ENCODE measurements at places on chromosomes 12 and 14. TPM values are rescaled to one million over a fixed set of nuclear protein-coding genes. Genes with fewer than 3 reads are reported as not detected.

- H3K27me3 ChIP-seq, result no peaks in the 10 kb centered on the region
- H3K36me3 ChIP-seq, result no peaks in the 10 kb centered on the region
- no peak overlapping the region for H3K4me3 ChIP-seq
- no peak for DNase-seq
Observed at GRCh38 chr12:102745971-102746600, 171.0 kb downstream of the PAH start.

- no peaks in the 10 kb centered on the region for H3K27me3 ChIP-seq
- no peak for DNase-seq
- no peaks in the 10 kb centered on the region for H3K36me3 ChIP-seq
- H3K27ac ChIP-seq, result no peak overlapping the region
- peaks cover 4% of the 10 kb centered on the region for H3K4me1 ChIP-seq
Observed at GRCh38 chr12:754473-754820, 2.1 kb downstream of the WNK1 start.

DNA sequence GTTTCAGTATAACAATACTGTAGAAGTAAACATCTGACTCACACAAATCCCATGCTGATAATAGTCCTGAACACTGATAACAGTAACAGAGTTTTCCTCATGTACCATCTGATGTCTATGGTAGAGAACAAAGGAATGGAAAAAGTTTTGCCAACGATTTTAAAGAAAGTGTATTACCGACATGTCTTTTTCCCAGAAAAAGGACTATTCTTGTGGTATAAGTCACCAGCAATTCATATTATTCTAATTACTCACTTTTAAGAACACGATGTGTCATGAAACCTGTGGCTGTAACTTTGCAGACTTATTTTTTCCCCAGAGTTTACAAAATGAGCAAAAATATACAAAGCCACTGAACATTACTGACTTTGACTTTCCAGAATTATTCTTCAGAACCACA lies 40.1 kb upstream of the DCN start:
- DNase-seq, result no peak
- H3K4me1 ChIP-seq, result no peaks in the 10 kb centered on the region
- no peaks in the 10 kb centered on the region for H3K27me3 ChIP-seq
- no peak overlapping the region for H3K4me3 ChIP-seq
- no peaks in the 10 kb centered on the region for H3K36me3 ChIP-seq

DNA sequence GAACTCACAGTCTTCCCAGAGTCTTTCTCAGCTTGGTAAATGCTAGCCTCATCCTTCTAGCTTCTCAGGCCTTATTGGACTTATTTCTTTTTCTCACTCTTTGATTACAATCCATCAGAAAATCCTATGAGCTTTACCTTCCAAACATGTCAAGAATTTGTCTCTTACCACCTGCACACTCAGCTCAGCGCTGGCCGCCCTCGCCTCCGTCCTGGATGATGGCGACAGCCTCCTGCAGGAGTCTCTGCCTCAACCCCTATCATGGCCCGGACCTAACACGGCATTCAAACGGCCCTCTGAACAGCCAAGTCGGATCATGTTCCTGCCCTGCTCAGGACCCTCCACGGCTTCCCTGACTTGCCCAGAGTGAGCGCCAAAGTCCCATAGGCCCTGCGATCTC lies 333.1 kb upstream of the FKBP4 start:
- no peak overlapping the region for H3K4me3 ChIP-seq
- no peak overlapping the region for H3K27ac ChIP-seq
- DNase-seq, result no peak
- no peaks in the 10 kb centered on the region for H3K36me3 ChIP-seq
- no peaks in the 10 kb centered on the region for H3K27me3 ChIP-seq

GRCh38 chr12:130299574-130299973 lies 38.1 kb upstream of the PIWIL1 start:
- no peak for DNase-seq
- no peaks in the 10 kb centered on the region for H3K27me3 ChIP-seq
- no peak overlapping the region for H3K27ac ChIP-seq
- H3K4me1 ChIP-seq, result no peaks in the 10 kb centered on the region
- no peaks in the 10 kb centered on the region for H3K36me3 ChIP-seq
- H3K4me3 ChIP-seq, result no peak overlapping the region

GRCh38 chr12:108125073-108125472 lies 4.0 kb upstream of the WSCD2 start:
- peaks cover 3% of the 10 kb centered on the region for H3K27me3 ChIP-seq
- H3K4me1 ChIP-seq, result no peaks in the 10 kb centered on the region
- no peaks in the 10 kb centered on the region for H3K36me3 ChIP-seq
- no peak overlapping the region for H3K4me3 ChIP-seq
- H3K27ac ChIP-seq, result no peak overlapping the region

DNA sequence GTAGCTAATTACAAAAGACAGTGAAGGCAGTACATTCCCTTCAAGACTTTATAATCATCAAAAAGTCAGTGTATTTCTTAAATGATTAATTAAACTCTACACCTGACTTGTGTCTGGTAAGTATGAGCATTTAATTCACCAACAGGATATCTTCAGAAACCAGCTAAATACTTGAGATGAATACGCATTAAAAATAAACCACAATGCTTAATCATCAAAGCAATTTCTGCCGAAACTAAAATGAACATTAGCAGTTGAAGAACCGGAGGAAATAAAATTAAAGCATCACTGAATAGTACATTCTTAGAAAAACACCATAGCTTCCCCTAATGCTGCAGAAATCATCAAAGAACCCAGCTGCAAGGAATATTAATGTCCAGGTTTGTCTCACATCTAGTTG lies 32.7 kb downstream of the SLC25A21 start:
- DNase-seq, result no peak
- H3K36me3 ChIP-seq, result no peaks in the 10 kb centered on the region
- H3K27ac ChIP-seq, result no peak overlapping the region

- no peak overlapping the region for H3K27ac ChIP-seq
- peaks cover 7% of the 10 kb centered on the region for H3K4me1 ChIP-seq
- DNase-seq, result no peak
- H3K36me3 ChIP-seq, result no peaks in the 10 kb centered on the region
Observed at GRCh38 chr14:61573321-61573720, 122.0 kb upstream of the HIF1A start.

GRCh38 chr12:19528750-19529149 lies 89.5 kb downstream of the AEBP2 start:
- H3K27ac ChIP-seq, result no peak overlapping the region
- H3K4me3 ChIP-seq, result no peak overlapping the region
- DNase-seq, result no peak
- no peaks in the 10 kb centered on the region for H3K27me3 ChIP-seq
- H3K36me3 ChIP-seq, result no peaks in the 10 kb centered on the region
- no peaks in the 10 kb centered on the region for H3K4me1 ChIP-seq

DNA sequence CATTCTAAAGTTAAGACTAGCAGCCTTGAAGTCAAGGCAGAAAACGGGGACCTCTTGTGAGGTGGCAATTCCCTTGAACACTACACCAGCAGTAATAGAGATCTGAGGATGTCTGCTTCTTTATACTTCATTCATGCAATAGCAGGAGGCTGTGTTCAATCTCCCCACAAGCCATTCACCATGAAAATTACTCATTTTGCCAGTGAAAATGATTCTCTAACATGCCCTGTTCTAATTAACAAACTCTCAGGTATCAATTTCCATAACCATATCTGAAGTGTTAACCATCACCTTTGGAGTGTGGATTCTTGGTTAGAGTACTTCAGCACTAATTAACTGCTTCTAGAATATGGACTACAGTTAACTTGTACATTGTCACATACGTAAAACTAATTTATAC lies 3.4 kb upstream of the GLIPR1 start:
- DNase-seq, result no peak
- H3K4me1 ChIP-seq, result peaks cover 3% of the 10 kb centered on the region
- H3K4me3 ChIP-seq, result no peak overlapping the region
- H3K27me3 ChIP-seq, result no peaks in the 10 kb centered on the region
- H3K27ac ChIP-seq, result no peak overlapping the region

GRCh38 chr14:63800651-63801375 lies 52.0 kb upstream of the SYNE2 start:
- no peak for DNase-seq
- no peaks in the 10 kb centered on the region for H3K27me3 ChIP-seq
- H3K36me3 ChIP-seq, result no peaks in the 10 kb centered on the region
- H3K4me3 ChIP-seq, result no peak overlapping the region

DNA sequence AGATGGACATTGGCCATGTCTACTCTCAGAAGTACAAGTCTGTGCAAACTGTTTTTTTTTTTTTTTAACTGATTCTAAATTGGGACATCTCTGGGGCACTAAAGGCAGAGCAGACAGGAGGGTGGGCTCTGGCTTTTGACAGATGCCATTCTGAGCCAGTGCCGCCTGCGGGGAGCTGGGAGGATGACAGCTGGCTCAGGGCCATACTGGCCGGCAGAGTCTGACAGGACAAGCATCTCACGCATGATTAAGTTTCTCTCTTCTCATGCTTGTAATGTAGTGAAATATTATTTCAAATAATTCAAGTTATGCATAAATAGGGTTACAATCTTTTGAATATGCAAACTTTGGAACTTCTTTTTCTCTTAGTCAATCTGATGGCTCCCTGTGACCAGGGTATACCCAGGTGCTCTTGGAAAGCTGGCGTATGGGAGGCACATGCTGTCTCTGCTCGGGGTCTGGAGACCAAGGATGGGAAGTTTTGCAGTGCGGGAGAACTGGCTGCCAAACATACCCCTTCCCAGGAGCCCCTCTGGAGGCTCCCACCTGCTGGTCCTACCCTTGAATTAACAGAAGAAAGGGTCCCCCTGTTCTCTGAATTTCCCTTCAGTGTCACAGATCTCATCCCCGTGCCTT lies 7.6 kb downstream of the CDCA4 start:
- peaks cover 26% of the 10 kb centered on the region for H3K36me3 ChIP-seq
- peaks cover 4% of the 10 kb centered on the region for H3K4me1 ChIP-seq
- DNase-seq, result no peak
- no peak overlapping the region for H3K4me3 ChIP-seq

- DNase-seq, result peak; percentile 99
- H3K27me3 ChIP-seq, result no peaks in the 10 kb centered on the region
- H3K4me1 ChIP-seq, result peaks cover 4% of the 10 kb centered on the region
- peaks cover 55% of the 10 kb centered on the region for H3K36me3 ChIP-seq
- H3K4me3 ChIP-seq, result no peak overlapping the region
Observed at GRCh38 chr12:117155278-117156060, 34.8 kb downstream of the FBXO21 start.

GRCh38 chr12:62297321-62297720 lies 37.1 kb downstream of the USP15 start:
- DNase-seq, result no peak
- H3K4me1 ChIP-seq, result no peaks in the 10 kb centered on the region
- H3K4me3 ChIP-seq, result no peak overlapping the region
- no peak overlapping the region for H3K27ac ChIP-seq
- H3K36me3 ChIP-seq, result no peaks in the 10 kb centered on the region
- no peaks in the 10 kb centered on the region for H3K27me3 ChIP-seq

GRCh38 chr12:118183155-118183554 lies 47.2 kb downstream of the PEBP1 start:
- no peak overlapping the region for H3K4me3 ChIP-seq
- no peak overlapping the region for H3K27ac ChIP-seq
- H3K4me1 ChIP-seq, result no peaks in the 10 kb centered on the region
- DNase-seq, result no peak
- no peaks in the 10 kb centered on the region for H3K36me3 ChIP-seq

DNA sequence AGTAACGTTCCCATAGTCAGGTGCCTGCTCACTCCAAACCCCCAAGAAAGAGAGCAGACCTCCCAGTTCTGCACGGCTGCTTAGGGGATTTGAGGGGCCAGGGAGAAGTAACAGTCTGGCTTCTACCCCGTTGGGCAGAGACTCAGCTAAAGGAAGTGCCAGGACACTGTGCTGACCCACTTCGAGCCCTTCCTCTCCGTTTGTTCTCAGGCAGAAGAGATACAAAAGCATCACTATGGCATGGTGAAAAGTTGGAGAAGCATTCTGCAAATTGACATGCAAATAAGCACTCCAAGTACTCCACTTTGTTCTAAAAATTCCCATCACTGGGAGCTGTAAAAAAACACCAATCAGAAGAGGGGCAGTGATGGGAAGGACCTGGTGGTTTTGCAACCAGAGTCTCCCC lies 239.1 kb downstream of the EGLN3 start:
- DNase-seq, result no peak
- no peaks in the 10 kb centered on the region for H3K36me3 ChIP-seq
- H3K4me1 ChIP-seq, result peaks cover 7% of the 10 kb centered on the region
- no peak overlapping the region for H3K4me3 ChIP-seq
- H3K27me3 ChIP-seq, result no peaks in the 10 kb centered on the region
- H3K27ac ChIP-seq, result no peak overlapping the region

DNA sequence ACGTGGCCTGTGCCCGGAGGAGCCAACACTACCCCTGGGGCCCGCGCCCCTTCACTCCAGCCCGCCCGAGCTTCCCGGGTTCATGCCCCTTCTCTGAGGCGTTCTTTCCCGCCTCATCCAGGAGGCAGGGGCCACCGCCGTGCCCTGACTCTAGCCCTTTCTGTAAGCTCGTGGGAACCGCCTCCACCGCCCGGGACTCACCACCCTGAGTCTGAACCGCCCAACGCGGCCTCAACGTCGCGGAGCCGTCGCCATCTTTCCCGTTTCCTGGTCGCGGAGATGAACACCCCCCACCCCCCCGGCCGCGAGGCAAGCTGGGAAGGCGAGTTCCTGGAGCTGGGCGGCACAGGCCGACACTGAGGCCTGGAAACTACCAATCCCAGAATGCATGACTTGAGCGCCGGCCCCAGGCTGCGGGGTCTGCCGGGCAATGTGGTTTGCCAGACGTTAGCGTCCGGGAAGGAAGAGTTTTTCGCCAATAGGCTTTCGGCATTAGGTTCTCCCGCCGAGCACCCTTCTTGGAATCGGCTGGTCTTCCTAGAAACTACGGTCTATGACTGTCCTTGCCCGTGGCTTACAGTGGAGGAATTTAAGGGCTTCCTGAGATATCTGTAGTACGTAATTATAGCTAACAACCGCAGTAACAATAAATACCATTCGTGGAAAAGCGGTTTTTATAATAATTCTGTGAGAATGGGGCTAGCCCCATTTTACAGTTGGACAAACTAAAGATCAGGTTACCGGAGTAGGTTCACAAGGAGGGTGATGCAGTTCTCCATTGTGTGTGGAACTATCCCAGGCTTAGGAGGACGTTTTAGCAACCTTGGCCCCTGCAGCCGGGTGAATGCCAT lies at the start of gene DDX23:
Gene DDX23, minus strand, starts transcription at position 281 of the 851 bp plus-strand sequence. CDS start 6,381 bp downstream, outside the sequence.
- peaks cover 5% of the 10 kb centered on the region for H3K4me1 ChIP-seq
- peak within 1 kb of the TSS; percentile 100 for H3K4me3 ChIP-seq
- H3K27ac ChIP-seq, result peak within 1 kb of the TSS; percentile 85
- no peaks in the 10 kb centered on the region for H3K27me3 ChIP-seq

GRCh38 chr14:52190337-52190931 lies 77.1 kb upstream of the PTGDR start:
- H3K4me1 ChIP-seq, result no peaks in the 10 kb centered on the region
- DNase-seq, result no peak
- H3K36me3 ChIP-seq, result no peaks in the 10 kb centered on the region
- no peak overlapping the region for H3K4me3 ChIP-seq

Gene KRT82
- not detected for total RNA-seq

Gene LYZ
- total RNA-seq, result 0.34 TPM

Gene ASIC1
- 2.4 TPM for total RNA-seq

Gene MARK3
- 76.9 TPM for total RNA-seq

Gene AQP2
- total RNA-seq, result not detected

Gene GOLGA5
- 23.2 TPM for total RNA-seq
